ENCODE measurements at places on chromosomes 12 and 14. TPM values are rescaled to one million over a fixed set of nuclear protein-coding genes. Genes with fewer than 3 reads are reported as not detected.

DNA sequence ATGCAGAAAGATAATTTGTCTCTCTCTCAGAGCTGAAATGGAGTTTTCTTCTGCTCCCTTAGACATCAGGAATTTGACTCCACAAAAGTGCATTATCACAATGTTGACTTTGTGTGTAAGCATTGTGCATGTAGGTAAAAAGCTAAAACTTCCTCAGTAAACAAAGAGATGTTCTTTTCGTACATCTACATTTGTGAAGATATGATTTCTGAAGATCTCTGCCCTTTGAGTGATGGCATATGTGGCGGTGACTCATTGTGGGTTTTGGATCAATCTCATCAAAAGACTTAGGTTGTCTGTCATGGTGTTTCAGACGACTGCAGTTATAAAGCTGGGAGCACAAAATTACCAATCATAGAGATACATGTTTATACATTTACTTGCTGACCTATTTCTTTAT is 411.4 kb upstream of the LMO3 start:
- H3K36me3 ChIP-seq, result no peaks in the 10 kb centered on the region
- no peak for DNase-seq
- no peaks in the 10 kb centered on the region for H3K4me1 ChIP-seq
- no peaks in the 10 kb centered on the region for H3K27me3 ChIP-seq
- H3K27ac ChIP-seq, result no peak overlapping the region

DNA sequence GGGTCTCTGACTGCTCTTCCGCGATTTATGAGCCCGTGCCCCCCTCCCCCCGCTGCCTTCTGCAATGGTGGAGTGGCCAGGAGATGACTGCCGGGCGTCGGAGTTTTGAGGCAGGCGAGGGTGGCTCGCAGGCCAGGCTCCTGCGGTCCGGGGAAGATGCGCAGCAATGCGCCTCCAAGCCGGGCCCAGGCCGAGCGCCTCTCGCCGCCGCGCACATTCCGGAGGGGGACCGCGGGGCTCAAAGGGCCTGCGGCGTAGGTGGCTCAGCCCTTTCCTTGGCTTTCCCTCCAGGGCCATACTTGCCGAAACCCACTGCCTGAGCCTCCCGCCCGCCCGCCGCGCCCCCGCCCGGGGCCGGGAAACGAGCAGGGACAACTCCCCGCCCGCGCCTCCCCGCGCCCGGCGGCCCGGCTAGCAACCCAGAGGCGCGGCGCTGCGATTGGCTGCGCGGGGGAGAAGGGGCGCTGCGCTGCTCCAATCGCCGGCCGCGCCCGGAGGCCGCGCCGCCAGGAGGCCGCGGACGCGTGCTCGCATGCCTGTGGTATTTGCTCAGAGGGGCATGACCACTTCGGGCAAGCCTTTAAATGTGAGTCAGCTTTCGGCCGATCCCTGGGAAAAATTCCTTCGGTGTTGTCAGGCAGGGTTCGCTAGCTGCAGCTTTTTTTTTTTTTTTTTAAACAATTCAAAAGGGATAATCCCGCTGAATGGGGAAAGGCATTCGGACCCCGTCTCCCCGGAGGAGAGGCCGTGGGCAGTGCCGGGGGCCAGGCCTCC is 157.9 kb upstream of the PARP11 start:
- no peaks in the 10 kb centered on the region for H3K36me3 ChIP-seq
- no peaks in the 10 kb centered on the region for H3K27me3 ChIP-seq
- DNase-seq, result peak; percentile 90

DNA sequence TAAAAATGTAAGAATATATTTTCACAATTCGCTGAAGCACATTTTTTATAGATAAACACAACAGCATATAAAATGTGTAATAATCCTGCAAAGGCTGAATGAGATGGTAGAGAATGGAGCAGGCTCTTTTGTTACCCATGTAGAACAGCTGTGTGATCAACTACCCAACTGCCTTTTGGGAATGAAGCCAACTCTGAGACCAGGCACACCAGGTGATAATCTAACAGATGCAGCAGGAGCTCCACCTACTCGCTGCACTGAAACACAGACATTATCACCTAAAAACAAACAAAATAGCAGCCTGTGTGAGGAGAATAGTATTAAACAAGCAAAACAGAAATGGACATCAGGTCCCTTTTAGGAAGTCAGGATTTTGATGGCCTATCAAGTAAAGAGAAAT is 183.3 kb downstream of the CCDC59 start:
- H3K27me3 ChIP-seq, result no peaks in the 10 kb centered on the region
- no peak overlapping the region for H3K27ac ChIP-seq
- H3K4me3 ChIP-seq, result no peak overlapping the region
- no peak for DNase-seq

GRCh38 chr14:105187116-105187515 is 6.0 kb upstream of the NUDT14 start:
- H3K4me1 ChIP-seq, result no peaks in the 10 kb centered on the region
- H3K36me3 ChIP-seq, result no peaks in the 10 kb centered on the region
- no peaks in the 10 kb centered on the region for H3K27me3 ChIP-seq

DNA sequence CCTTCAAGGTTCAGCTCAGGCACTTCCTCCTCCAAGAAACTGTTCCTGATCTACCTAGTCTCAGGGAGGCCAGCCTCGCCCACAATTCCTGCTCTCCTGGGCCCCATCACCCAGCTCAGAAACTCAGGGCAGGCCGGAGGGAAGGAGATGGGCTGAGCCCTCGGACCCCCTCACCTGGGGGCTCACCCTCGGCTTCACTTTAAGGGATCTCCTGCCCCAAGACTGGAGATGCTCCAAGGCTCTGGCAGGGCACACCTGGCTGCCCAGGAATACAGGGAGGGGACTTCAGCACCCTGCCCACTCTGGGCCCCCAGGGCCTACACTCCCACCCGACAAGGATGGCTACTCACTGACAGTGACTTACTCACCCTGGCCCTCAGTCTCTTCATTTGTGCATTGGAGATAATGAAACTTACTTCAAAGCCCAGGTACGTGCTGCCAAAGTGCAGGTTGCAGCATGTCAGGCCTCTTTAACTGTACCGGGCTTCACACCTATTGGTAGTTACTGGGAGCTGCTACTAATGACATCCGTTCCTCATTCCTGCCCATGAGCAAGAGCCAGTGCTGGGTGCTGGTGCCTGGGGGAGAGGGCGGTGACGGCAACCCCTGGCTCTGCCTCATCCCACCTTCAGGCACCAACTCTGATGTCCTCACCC is 21.0 kb upstream of the PPP1R13B start:
- H3K27me3 ChIP-seq, result no peaks in the 10 kb centered on the region
- no peaks in the 10 kb centered on the region for H3K36me3 ChIP-seq
- no peak overlapping the region for H3K4me3 ChIP-seq
- peaks cover 3% of the 10 kb centered on the region for H3K4me1 ChIP-seq
- H3K27ac ChIP-seq, result no peak overlapping the region
- DNase-seq, result no peak

- H3K36me3 ChIP-seq, result no peaks in the 10 kb centered on the region
- H3K4me1 ChIP-seq, result no peaks in the 10 kb centered on the region
- H3K27me3 ChIP-seq, result no peaks in the 10 kb centered on the region
- no peak overlapping the region for H3K4me3 ChIP-seq
- no peak overlapping the region for H3K27ac ChIP-seq
Measured at GRCh38 chr14:22232933-22233332, 356.1 kb downstream of the DAD1 start.

DNA sequence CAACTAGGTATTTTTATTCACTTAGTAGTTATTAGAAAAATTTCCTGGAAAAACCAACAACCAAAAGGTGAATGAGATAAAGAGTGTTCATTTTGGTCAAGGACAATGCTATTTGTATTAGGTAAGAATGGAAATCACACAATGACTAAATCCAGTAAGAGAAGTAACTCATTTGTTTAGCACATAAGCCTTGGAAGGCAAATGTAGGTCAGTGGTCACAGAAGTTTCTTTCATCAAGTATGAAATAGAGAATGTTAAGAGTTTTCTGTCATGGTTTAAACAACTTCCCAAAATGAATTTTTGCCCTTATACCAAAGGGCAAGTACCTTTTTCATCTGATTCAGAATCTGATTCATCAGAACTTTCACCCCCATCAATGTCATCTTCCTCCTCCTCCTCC is 101.7 kb downstream of the KIF21A start:
- DNase-seq, result no peak
- no peak overlapping the region for H3K27ac ChIP-seq
- H3K4me3 ChIP-seq, result no peak overlapping the region
- no peaks in the 10 kb centered on the region for H3K36me3 ChIP-seq
- H3K4me1 ChIP-seq, result no peaks in the 10 kb centered on the region

DNA sequence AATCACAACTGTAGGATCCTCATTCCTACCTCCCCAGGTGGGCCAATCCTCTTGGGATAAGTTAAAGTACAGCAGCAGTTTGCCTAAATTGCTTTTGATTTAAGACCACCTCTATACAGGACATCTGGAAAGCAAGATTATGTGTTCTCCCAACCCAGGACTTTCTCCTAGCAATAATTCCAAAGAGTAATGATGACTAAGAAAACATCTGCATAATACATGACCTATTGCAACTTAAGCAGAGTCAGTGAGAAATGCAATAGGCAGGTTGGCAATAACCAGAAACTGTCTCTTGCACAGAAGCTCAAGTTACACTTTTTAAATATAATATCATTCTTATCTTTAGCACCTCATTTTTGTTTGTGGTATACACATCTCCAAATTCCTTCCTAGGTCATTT is 275.4 kb downstream of the TRHDE start:
- H3K27me3 ChIP-seq, result no peaks in the 10 kb centered on the region
- H3K27ac ChIP-seq, result no peak overlapping the region
- no peak for DNase-seq
- no peak overlapping the region for H3K4me3 ChIP-seq
- no peaks in the 10 kb centered on the region for H3K4me1 ChIP-seq
- no peaks in the 10 kb centered on the region for H3K36me3 ChIP-seq

DNA sequence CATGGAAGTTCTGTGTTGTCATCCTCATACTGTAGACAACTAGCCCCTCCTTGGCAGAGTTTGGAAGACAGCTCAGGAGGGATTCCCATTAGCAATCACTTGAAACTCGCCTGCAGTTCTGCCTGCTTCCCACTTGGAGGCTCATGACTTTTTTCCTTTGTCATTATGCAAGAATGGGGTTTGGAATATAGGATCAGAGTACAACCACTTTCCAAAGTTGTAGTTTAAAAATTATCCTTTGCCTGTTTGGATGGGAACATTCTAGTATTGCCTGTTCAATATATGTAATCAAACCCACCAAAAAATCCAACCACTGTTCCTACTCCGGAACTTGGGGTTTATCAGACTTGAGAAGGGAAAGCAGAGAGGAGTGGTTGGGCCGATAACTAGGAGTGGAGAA is 2.1 kb upstream of the GPD1 start:
- no peaks in the 10 kb centered on the region for H3K27me3 ChIP-seq
- peaks cover 6% of the 10 kb centered on the region for H3K36me3 ChIP-seq
- no peak overlapping the region for H3K27ac ChIP-seq
- no peak for DNase-seq
- H3K4me1 ChIP-seq, result no peaks in the 10 kb centered on the region
- H3K4me3 ChIP-seq, result no peak overlapping the region

- H3K27ac ChIP-seq, result no peak overlapping the region
- no peaks in the 10 kb centered on the region for H3K27me3 ChIP-seq
- H3K36me3 ChIP-seq, result no peaks in the 10 kb centered on the region
- H3K4me1 ChIP-seq, result no peaks in the 10 kb centered on the region
- H3K4me3 ChIP-seq, result no peak overlapping the region
Measured at GRCh38 chr12:100566887-100567637, 6.4 kb upstream of the GAS2L3 start.

DNA sequence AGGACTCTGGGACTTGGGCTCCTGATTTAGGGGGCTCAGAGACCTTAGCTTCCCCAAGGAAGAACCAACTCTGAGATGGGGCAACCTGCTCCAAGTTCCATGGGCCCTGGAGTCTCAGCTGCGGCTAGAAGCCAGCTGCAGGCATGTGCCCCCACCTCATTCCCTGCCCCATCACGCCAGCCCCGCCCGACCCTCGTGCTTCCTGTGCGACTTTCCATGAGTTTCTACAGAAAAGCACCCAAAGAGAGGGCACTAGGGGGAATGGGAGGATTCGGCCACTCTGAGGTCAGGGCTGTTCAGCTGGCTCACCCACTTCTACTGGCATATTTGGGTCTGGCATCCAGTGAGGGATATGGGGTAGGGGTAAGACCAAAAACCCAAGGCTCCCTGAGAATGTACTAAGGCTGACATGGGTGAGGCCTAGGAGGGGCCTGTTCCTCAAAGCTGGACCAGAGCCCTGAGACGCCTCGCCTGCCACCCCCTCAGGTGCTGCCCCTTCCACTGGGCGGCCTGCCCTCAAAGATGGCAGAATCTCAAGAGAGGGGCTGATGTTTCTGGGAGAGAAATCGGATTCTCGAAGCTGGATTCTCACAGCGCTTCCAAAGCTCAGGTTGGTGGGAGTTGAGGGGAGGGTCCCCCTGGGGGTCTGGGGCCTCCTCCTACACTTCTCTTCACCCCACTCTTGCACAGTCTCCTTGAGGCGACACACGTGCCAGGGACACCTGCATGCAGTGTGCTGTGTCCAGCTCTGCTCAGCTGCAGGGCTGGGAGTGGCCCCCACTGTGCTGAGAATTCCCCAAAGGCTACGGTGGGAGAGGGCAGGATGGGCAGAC is 22.1 kb downstream of the FAIM2 start:
- no peak overlapping the region for H3K4me3 ChIP-seq
- no peak for DNase-seq
- no peak overlapping the region for H3K27ac ChIP-seq
- H3K36me3 ChIP-seq, result no peaks in the 10 kb centered on the region

DNA sequence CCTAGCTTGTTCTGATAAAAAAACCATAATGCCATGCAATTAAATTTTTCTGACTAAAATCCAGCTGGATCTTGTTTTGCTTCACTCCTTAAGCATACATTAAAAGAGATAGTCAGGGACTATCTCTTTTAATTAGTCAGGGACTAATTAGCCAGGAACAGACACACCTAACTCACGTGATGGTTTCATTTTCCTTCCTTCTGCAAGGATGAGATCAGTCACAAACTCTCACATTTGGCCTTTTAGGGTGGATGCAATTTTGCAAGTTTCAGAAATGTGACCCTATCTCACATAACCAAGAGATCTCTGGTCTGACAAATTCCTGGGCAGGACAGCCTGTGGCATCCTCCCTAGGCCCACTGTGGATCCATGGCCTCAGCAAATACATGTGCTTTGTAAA is 62.4 kb downstream of the SETD3 start:
- H3K36me3 ChIP-seq, result no peaks in the 10 kb centered on the region
- no peak overlapping the region for H3K27ac ChIP-seq
- H3K4me1 ChIP-seq, result no peaks in the 10 kb centered on the region
- no peak overlapping the region for H3K4me3 ChIP-seq

- H3K27me3 ChIP-seq, result no peaks in the 10 kb centered on the region
- H3K4me3 ChIP-seq, result no peak overlapping the region
- no peak overlapping the region for H3K27ac ChIP-seq
- H3K36me3 ChIP-seq, result no peaks in the 10 kb centered on the region
Measured at GRCh38 chr12:127970491-127970890, 296.5 kb upstream of the TMEM132C start.

GRCh38 chr14:98545181-98545580 is 726.8 kb downstream of the BCL11B start:
- no peaks in the 10 kb centered on the region for H3K4me1 ChIP-seq
- no peak for DNase-seq
- H3K27me3 ChIP-seq, result no peaks in the 10 kb centered on the region
- no peaks in the 10 kb centered on the region for H3K36me3 ChIP-seq
- H3K27ac ChIP-seq, result no peak overlapping the region
- H3K4me3 ChIP-seq, result no peak overlapping the region

MGST1 gene
- total RNA-seq, result 339 TPM

TTC6 gene
- 4.7 TPM for total RNA-seq

GSC gene
- not detected for total RNA-seq

BDKRB1 gene
- 3.2 TPM for total RNA-seq

MUCL1 gene
- not detected for total RNA-seq
